ENCODE measurements at places on chromosomes 1 and 21.
A peak's percentile ranks its signal among the peaks of the same experiment; 100 is the strongest.

DNA sequence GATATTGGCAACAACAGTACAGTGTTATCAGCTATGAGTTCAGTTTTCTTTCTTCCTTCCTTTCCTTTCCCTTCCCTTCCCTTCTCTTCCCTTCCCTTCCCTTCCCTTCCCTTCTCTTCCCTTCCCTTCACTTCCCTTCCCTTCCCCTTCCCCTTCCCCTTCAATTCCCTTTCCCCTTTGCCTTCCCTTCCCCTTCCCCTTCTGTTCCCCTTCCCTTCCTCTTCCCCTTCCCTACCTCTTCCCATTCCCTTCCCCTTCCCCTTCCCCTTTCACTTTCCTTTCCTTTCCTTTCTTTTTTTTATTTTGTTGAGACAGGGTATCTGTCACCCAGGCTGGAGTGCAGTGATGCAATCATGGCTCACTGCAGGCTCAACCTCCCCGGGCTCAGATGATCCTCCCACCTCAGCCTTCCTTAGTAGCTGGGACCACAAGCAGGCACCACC lies 72.3 kb upstream of the CAPZB start:
- peak; percentile 49 for DNase-seq

DNA sequence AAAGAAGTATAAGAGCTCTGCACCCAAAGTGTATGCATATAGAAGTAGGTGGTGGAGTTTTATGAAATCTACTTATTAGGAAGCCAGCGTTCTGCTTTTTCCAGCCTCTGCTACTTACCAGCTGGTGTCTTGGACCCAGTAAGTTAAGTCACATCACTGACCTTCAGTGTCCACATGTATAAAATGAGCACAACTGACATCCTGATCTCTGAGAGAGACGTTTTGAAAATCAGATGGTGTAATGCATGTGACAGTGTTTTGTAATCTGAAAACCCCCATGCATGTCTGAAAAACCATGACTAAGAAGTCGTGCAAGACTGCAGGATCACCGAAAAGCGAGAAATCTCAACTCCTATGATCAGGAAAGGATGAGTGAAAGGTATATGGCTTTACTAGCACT lies 2.0 kb downstream of the CR1 start:
- DNase-seq, result no peak

DNA sequence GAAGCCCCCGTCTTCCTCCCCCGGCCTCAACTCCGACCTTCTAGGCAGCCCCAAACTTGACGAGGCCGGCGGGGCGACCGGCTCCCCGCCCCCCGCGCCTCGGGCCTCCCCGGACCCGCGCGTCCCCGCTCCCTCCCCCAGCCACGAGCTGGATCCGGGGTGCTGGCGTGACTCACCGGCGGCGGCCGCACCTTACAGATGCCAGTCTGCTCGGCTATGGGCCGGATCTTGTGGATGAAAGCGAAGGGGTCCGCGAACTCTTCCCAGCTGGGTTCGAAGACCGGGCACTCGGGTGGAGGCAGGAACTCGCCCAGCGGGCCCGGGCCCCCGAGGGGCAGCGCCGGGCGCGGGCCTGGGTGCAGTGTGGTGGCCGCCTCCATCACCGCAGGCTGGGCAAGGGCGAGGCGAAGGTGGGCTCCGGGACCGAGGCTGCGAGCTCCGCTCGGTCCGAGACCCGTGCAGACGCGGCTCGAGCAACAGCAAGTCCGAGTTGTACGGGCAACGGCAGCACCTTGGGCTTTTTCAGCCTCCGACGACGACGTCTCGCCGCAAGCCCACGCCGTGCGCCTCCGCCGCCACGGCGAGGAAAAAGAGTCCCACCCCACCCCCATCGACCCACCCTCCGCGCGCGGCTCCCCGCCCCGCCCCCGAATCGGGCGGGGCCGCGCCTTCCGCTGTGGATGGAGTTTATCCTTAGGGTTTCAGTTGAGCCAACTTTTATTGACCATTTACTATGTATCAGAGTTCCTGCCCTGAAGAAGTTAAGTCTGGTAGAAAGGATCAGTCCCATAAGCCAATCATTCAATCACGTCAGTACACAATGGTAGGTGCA lies at the start of gene KDM5B:
KDM5B (minus strand) TSS at position 496 of the 832 bp plus-strand sequence; CDS start at position 380, 116 bp downstream.
- DNase-seq, result peak; percentile 80

DNA sequence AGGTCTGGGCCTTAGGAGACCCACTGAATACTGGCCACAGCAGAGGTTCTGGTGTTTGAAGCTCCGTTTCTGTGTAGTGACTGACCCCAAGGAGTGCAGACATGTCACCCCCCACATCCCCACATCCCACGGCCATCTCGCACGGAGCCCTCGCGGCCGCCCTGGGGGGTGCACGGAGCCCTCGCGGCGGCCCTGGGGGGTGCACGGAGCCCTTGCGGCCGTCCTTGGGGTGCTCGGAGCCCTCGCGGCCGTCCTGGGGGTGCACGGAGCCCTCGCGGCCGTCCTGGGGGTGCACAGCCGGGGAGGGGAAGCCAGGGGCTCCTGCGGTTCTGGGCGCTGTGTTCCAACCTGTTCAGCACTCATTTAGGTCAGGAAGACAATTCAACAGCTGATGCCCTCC lies 68.4 kb downstream of the SCCPDH start:
- DNase-seq, result no peak

- DNase-seq, result no peak
Measured at GRCh38 chr21:35340273-35340672, 291.2 kb upstream of the RUNX1 start.

DNA sequence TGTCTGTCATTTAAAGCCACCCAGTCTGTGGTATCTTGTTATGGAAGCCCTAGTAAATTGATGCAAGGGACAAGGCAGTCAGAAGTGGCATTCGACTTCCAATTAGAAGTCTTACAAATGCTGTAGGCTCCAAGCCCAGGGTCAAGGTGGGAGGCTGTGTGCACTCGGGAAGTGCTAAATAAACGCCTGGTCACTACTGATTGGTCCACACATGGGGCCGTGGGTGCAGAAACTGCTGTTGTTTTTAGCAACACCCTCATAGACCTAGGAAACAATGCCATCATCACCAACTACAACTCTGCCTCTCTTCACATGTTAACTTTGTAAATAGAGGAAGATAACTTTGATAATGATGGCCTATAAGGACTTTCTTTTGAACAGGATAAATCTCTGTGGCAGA lies 20.2 kb upstream of the ZBTB21 start:
- no peak for DNase-seq

DNA sequence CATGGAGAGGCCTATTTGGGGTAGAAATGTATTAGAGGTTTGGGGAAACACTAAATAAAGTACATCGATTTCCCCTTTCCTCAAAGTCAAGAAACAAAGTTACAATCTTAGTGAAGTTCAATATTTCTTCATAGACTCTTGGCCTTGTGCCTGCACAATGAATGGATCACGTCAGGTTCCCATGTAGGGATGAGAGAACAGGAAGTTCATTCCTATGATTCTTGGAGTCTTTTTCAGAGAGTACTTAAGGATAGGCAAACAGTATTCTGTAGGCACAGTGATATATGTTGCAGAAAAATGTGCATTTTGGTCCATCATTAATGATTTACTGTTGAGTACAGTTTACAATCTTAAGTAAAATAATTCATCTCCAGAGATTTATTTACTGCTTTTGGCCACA lies 275.5 kb downstream of the RGS7 start:
- no peak for DNase-seq

- peak; percentile 27 for DNase-seq
Measured at GRCh38 chr1:183024317-183025009, 1.2 kb downstream of the LAMC1 start.

- no peak for DNase-seq
Measured at GRCh38 chr1:37676281-37677142, 15.8 kb upstream of the CDCA8 start.

- DNase-seq, result no peak
Measured at GRCh38 chr21:35521293-35521692, 472.2 kb upstream of the RUNX1 start.

GRCh38 chr1:32919811-32920733 lies 18.9 kb upstream of the TMEM54 start:
- peak; percentile 49 for DNase-seq

GRCh38 chr1:1556505-1556904 lies 16.1 kb upstream of the TMEM240 start:
- DNase-seq, result no peak

DNA sequence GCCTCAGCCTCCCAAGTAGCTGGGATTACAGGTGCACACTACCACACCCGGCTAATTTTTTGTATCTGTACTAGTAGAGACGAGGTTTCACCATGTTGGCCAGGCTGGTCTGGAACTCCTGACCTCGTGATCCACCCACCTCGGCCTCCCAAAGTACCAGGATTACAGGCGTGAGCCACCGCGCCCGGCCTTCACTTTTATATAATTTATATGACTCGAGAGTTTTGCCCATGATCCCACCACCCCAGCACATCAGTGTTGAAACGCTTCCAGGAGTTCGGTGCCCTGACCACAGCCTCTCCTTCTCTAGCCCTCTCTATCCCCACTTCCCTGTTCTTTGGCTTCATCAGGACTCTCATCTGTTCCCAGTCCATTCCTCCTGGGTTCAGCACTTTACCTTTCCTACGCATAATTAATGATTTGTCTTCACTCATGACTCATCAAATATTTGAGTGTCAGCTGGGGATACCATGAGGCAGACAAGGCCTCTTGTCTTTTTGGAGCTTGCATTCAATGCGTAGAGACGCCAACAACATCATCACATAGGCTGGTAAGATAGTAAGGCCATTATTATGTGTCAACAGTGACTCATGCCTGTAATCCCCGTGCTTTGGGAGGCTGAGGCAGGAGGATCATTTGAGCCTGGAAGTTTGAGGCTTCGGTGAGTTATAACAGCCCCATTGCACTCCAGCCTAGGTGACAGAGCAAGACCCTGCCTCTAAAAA lies 1.4 kb downstream of the PMF1 start:
- DNase-seq, result peak; percentile 17

- DNase-seq, result peak; percentile 91
Measured at GRCh38 chr1:224579526-224579925, 36.6 kb upstream of the CNIH3 start.

GRCh38 chr1:165369255-165369848 lies 12.8 kb upstream of the LMX1A start:
- DNase-seq, result peak; percentile 73

DNA sequence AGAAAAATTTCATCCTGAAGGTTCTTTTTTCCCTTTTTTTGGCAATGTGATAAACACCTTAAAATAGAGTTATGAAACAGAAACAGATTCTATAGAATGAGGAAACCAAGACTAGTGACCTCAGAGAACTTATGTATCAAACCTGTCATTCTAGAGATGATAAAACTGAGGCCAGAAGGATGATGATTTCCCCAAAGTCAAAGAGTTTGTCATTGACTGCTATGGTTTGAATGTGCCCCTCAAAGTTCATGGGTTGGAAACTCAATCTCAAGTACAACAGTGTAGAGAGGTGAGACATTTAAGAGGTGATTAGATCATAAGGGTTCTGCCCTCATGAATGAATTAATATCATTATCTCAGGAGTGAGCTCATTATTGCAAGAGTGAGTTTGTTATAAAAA lies 13.7 kb upstream of the BEND5 start:
- no peak for DNase-seq

DNA sequence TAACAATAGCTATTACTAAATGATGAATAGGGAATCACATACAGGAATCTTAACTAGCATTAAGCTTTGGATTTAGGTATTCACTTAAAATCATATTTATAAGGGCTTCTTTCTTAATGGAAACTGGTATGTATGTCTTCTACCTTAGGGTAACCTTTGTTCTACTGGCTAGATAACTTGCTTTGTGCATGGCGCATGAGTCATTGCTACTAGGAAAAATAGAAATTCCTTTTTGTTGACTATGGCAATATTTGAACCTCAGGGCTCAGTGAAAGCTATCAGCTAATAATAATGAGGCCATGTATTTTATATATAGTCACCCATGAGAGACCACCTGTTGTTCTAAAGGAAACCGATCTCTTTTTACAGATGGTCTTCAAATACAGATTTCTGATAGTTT lies 72.5 kb downstream of the RPS6KC1 start:
- peak; percentile 70 for DNase-seq

DNA sequence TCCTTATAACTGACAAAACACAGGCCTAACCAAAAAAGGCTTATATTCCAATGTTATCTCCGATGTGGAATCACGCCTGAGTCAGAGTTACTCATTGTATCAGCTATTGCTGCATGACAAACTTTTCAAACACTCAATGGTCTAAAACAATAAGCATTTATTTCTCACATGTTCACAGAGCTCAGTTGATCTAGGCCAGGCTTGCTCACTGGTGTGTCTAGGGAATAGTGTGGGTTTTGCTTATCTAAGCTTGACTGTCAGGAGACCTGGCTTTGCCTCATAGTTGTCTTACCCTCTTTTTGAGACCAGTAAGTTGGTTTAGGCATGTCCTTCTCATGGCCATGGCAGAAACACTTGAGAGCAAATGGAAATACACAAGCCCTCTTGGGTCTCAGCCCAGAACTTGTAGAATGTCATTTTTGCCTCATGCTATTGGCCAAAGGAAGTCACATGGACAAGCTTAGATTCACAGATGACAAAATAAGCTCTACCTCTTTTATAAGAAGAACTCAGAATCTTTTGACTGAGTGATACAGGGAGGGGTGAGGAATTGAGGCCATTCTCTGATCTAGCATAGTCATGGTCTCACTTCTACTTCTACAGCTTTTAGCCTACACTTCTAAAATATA lies 130.8 kb downstream of the HMCN1 start:
- DNase-seq, result peak; percentile 92

DNA sequence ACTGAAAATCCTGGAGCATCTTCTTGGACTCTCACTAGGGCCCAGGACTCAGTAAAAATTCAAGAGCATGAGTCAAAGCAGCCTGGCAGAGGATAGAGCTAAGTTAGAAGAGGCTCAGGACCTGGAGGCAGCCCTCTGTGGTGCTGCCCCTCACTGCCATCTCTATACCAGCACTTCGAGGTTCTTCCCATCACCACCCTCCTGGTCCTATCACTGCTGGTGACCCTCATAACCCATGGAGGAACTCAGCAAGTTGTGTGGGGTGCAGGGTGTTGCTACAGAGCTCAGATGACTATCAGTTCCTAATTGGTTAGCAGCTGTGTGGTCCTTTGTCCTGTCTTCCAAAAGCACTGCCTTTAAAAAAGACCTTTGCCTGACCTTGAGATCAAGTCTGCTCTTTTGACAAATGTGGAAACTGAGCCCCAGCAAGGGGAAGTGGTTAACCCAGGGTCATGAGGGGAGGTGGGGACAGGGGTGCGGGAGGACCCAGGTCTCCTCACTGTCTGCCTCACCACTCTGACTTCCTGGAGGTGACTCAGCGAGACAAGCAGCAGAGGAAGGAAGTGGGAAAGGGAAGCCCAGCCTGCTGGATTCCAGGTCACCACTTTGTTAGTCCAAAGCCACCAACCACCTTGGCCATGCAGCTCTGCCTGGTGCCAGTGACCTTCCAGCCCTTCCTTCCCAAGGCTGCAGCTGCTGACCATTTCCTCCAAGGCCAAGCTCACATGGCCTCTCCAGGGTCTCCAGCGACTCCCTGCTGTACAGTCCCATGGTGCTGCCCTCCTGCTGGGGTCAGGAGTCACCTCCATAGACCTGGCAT lies 199.4 kb upstream of the EDN2 start:
- DNase-seq, result no peak

DNA sequence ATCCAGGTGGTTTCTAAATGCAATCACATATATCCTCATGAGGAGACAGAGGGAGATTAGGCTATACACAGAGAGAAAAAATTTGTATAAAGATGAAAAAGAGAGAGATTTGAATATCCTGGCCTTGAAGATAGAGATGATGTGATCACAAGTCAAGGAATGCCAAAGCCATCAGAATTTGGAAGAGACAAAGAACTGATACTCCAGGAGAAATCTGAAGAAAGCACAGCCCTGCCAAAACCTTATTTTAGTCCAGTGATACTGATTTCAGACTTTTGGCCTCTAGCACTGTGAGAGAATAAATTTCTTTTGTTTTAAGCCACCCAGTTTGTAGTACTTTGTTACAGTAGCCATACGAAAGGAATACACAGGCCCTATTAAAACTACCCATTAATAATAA lies 33.4 kb downstream of the DOCK7 start:
- DNase-seq, result no peak

GRCh38 chr1:241992734-241993133 lies 6.2 kb downstream of the MAP1LC3C start:
- DNase-seq, result peak; percentile 77
